ENCODE measurements at places on chromosomes 4 and X.

DNA sequence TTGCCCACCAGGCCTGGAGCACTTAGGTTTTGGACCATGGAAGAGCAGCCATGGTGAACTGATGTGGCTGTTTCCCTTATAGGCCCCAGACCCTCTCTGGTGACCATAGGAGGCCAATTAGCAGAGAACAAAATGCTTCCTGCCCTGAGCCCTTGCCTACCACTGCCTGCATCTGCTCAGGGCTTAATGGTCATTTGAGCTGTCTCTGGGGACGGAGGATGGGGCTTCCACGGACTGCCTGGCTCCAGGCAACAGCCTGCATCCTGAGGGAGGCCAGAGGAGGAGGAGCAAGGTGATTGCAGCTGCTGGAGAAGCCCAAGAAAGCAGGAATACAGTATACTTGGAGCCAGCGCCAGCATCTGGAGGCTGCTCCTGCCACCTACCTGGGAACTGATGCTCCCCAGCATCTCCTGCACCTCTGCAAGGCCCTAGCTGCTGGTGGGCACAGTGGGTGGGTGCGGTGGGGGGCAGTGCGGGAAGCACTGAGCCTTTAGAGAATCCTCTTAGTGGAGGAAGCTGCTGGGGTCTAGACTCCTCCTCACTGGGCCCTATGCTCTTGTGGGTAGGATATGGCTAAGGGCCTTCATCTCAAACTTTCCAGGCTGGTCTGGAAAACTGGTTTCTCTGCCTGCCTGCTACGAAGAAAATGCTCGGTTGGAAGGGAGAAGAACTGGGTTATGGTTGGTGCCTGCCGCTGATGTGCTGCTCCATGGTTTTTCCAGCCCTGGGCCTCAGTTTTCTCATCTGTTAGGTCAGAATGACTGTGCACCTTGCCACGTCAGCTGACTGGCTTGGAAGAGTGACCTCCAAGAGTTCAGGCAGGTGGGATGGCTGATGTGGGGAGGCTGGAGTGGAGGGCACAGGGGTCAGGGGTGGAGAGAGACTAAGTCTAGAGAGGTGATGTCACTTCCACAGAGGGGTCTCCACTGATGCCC, 158.8 kb upstream of the PJA1 start:
- no peak for DNase-seq

DNA sequence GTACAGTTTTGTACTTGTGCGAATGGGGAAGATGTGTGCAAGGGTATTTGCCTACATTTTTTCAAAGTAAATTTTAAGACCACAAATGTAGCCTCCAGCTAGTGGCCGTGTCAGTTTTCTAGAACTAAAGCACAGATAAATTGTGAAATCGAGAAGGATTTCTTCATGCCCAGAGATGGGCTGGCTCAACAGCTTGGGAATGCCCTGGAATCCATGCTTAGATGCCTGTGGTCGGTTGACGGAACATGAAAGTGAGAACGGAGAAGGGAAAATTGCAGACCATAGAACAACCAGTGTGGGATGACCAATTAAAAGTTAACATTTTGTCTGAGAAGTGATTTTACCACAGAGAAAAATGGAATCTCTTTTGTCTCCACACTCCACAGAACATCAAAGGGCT, 73.2 kb upstream of the VCX2 start:
- no peak for DNase-seq

DNA sequence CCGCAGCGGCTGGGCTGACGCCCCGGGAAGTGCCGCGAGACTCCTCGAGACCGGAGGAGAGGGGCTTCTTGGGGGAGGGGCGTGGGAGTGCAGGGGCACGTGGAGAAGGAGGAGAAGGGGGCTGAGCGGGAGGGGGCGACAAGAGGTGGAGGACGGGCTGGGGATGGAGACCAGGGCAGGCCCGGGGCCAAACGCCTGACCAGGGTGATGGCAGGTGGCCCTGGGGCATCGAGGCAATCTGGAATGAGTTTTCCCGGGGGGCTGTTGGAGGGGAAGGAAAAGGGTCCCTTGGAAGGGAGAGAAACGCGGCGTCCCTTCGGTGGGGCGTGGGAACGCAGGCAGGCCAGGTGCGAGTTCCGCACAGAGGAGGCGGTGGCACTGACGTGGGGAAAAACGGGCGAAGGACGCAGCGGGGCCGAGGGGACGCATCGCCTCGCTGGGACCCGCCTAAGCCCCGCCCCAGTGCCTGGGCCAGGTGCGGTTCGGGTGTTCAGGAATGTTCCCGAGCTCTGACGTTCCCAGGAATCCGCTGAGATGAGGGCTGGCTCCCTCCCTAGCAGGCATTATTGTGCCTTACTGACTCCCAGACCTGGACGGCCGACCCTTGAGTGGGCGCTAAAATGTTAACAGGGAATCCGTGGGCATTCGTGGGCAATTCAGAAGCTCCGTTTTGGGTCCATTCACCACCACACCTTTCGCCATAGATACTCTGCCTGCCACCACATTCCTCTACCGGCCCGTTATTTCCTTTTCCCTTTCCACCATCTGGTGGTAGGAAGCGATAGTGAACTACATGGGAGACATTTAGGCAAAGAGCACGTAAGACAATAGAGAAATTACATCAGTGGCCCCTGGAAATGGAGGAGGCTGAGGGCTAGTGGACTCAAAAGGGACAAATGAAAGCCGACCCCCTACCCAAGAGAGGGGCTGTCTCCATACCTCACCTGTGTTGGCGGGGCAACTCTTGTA, 795 bp upstream of the SH3KBP1 start:
- peak; percentile 53 for DNase-seq

- no peak for DNase-seq
Observed at GRCh38 chr4:63728480-63729177, 680.6 kb downstream of the TECRL start.

DNA sequence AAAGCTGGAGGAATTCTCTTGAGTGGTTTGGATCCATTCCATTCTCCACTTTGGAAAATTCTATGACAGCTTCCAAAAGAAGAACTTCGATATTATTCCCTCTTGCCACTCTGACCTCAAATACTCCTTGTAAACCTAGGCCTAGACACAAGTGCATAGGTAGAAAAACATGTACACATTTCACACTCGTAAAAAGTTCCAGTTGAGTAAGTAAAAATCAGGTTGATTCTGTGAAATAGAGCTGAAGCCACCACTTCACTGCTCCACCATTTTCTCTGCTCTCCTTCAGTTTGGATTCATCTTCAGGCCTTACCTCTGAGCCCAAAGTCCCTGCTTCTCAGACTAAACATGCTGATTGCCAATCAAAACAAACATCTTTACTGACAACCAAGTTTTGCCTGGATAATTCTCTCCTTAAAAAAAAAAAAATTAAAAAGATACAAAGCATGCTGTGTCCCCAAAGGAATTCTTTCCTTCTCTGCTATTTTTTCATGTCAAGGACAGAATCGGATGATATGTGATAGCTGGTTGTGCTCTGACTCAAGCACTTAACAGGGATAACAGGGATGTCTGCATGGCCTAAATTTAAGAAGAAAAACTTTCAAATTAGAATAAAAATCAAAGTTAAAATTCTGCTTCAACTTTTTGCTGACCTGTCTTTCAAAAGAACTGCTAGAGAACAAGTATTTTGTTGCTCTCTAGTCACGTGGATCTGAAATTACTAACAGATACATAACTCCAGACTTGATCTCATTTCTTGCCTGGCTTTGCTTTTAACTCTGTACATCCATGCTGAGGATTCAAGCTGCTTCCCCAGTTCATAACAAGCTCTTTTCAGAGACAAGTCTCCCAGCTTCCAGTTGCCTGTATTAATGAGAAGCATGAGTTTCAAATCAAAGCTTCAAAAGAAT, 420.9 kb upstream of the INTU start:
- DNase-seq = no peak

- no peak for DNase-seq
Observed at GRCh38 chrX:21374163-21374993, at the start of gene CNKSR2. Gene CNKSR2, plus strand, starts transcription at chrX:21374418. Its CDS starts 480 bp downstream, at chrX:21374898.

GRCh38 chr4:61527888-61528287, 327.8 kb downstream of the ADGRL3 start:
- DNase-seq = no peak

- no peak for DNase-seq
Observed at GRCh38 chr4:179492260-179493080, 2050.2 kb upstream of the AGA start.

DNA sequence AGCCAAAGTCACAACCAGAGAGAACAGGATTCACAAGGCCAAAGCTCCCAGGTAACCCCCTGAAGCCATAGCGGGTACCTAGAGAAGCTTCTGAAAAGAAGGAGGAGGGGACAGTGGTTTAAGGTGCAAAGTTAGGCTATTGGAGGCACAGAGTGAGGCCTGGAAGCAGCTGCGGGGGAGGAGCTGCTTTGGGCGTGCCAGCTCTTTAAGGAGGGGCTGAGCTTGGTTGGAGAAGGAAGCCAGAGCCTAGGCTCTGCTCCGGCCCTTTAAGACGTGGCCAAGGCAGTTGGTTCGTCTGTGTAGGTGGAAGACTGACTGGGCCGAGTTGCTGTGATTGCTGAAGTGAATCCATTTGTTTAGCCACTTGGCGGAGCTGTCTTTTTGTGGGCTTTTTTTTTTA, 1.5 kb downstream of the KLF8 start:
- peak; percentile 29 for DNase-seq

DNA sequence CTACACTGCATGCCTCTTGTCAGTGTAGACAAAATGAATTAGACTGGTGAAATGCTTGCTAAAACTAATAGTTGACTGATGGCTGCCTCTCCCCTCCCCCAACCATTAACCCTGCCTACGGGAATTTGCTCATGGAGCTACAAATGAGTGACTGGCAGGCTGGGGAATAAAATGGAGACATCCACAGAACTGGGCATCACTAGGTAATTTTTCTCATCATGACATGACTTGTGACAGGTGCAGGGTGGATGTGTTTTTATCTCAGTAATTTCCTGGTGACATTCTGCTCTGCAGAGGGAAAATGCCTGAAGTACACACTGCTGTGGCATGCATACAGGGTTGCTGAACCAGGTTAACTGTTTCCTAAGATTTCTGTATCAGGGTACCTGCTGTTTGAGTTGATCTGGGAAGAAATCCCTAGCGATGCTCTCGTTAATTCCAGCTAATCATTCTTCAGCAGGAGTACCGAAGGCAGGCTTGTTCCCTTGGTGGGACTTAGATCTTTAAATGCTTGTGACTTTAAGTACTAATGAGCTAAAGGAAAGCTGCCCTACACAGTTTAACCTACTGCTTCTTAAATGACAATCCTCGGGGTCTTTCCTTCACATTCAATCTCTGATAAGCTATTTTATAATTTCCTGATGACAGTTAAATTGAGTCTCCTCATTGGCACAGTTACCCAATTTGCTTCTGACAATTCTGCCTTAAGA, 376.3 kb upstream of the LCORL start:
- DNase-seq = no peak

DNA sequence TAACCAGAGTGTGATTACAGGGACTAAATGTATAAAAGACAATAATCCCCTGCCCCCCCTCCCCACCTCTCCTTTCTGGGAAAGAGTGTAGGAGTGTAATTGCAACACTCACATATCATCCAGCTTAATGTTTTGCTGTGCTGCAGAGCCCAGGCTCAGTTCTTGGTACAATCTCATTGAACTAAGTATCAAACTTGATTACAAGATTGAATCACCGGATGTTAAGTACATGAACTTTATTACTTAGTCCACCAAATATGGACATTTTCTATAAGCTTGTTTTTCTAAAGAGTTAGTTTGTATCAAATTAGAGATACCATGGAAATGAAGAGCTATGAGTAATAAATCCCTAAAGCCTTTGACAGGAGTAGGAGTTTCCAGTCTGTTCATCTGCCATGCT, 559.1 kb downstream of the ZNF674 start:
- no peak for DNase-seq

- no peak for DNase-seq
Observed at GRCh38 chr4:174505892-174506291, 16.4 kb downstream of the HPGD start.

GRCh38 chrX:63402106-63402505, 51.0 kb upstream of the SPIN4 start:
- no peak for DNase-seq

DNA sequence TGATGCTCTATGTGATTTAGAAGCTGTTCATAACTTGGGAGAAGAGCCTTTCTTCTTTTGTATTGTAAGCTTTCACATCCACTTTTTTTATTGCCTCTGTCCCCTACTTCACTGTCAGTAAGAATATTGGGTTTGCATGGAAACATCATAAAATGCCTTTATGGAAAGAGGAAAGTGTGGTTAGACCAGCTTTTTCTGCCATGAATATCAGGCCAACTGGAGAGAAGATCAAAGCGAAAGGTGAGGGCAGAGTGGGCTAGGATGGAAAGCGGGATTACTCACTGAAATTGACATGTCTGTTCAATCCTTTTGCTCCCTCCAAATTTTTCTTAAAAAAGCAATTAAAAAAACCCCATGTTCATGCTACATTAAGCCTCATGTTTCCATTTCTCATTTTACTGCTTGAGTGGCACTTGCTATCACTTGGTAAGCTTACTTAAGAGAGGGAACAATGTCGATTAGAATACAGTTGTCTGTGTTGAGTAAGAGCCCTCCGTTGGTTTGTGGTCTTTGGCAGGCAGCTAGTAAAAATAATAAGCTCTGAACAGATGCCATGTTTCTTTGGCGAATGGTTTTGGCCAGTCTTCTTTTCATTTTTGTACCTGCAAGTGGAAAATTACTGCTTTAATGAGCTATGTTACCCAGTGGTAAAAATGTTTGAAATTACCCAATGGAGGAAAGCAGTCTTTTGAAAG, 35.9 kb downstream of the SUPT20HL1 start:
- no peak for DNase-seq

GRCh38 chrX:72349190-72349589, 43.5 kb upstream of the CITED1 start:
- no peak for DNase-seq

GRCh38 chrX:18288716-18289115, 65.8 kb downstream of the SCML2 start:
- no peak for DNase-seq

- no peak for DNase-seq
Observed at GRCh38 chrX:107561468-107562215, 66.7 kb upstream of the PRPS1 start.

- DNase-seq = no peak
Observed at GRCh38 chrX:123449335-123449734, 265.3 kb downstream of the GRIA3 start.

- no peak for DNase-seq
Observed at GRCh38 chrX:153459986-153460385, 10.4 kb downstream of the HAUS7 start.

GRCh38 chr4:27176400-27176799, 315.8 kb downstream of the STIM2 start:
- peak; percentile 26 for DNase-seq

- DNase-seq = no peak
Observed at GRCh38 chrX:8755813-8756212, 23.9 kb upstream of the ANOS1 start.

DNA sequence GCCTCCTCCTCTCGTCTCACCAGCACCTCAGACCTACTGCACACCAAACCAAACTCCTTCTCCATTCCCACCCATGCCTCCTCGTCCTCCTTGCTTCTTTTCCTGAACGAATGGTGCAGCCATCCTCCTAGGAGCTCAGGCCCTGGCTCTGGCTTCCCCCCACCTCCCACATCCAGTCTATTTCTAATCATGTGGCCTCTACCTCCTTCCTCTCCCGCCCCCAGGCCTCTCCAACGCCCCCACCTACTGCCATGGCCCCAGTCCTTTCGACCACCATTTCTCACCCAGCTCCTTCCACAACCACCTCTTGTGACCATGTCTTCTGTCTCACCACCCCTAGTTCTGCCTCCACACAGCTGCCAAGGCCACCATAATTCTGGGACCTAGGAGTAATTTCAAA, 127.1 kb downstream of the PJA1 start:
- no peak for DNase-seq

- DNase-seq = peak; percentile 21
Observed at GRCh38 chr4:107050525-107051135, 14.5 kb upstream of the DKK2 start.

Measured in HCT116 (cell line).